ENCODE measurements at places on chromosomes 1 and 21.

DNA sequence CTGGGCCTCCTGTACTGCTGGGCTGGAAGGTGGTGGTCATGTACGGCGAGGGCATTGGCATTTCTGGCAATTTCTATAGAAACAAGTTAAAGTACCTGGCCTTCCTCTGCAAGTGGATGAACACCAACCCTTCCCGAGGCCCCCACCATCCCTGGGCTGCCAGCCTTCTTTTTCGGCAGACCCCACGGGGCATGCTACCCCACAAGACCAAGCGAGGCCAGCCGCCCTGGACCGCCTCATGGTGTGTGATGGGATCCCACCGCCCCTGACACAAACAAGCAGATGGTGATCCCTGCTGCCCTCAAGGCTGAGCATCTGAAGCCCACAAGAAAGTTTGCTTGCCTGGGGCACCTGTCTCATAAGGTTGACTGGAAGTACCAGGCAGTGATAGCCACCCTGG lies 76.0 kb downstream of the NFASC start:
- DNase-seq, result no peak

- no peak for DNase-seq
These were observed 113.0 kb downstream of the GLIS1 start for GRCh38 chr1:53625766-53626520.

DNA sequence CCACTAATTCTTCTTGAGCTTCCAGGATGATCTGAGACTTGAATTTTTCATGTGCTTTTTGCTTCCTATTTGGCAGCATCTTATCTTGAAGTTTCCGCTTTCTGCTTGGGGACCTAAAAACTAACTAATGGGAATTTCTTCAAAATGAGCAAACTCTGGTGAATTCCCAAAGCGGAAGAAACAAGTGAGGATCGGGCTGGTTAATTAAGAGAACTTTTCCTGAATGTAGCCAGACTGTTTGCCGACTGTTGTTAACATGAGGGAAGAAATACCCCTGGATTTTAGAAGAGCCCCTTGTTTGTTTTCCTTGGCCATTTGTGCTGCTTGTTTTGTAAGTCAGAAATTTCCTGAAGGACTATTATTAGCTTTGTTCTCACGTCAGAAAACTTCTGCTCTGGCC lies 6.1 kb upstream of the SELE start:
- DNase-seq, result no peak

- DNase-seq, result no peak
These were observed 1085.7 kb downstream of the NCAM2 start for GRCh38 chr21:22083899-22084298.

DNA sequence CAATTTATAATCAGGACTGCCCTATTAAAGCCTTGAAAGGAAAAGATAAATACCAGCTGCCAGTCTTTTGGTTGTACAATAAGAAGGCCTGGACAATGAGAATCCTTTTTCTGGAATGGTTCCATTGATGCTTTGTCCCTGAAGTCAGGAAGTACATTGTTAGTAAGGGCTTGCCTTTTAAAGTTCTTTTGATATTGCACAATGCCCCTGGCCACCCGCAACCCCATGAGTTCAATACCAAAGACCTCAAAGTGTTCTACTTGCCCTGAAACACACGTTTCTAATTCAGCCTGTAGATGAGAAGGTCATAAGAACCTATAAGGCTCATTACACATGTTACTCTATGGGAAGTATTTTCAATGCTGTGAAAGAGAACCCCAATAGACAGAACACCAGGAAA lies 112.1 kb downstream of the OLFM3 start:
- DNase-seq, result no peak

GRCh38 chr1:39720094-39720999 lies 18.3 kb upstream of the PPIE start:
- no peak for DNase-seq

- no peak for DNase-seq
These were observed 1.8 kb downstream of the NIBAN1 start for GRCh38 chr1:184972315-184973055.

GRCh38 chr1:24191860-24192259 lies 4.8 kb upstream of the IFNLR1 start:
- DNase-seq, result no peak

- DNase-seq, result no peak
These were observed 126.7 kb upstream of the ERG start for GRCh38 chr21:38625000-38625399.

- DNase-seq, result no peak
These were observed 124.9 kb downstream of the DMRTB1 start for GRCh38 chr1:53583868-53584776.

- DNase-seq, result no peak
These were observed 114.1 kb upstream of the CD34 start for GRCh38 chr1:208025031-208025430.

DNA sequence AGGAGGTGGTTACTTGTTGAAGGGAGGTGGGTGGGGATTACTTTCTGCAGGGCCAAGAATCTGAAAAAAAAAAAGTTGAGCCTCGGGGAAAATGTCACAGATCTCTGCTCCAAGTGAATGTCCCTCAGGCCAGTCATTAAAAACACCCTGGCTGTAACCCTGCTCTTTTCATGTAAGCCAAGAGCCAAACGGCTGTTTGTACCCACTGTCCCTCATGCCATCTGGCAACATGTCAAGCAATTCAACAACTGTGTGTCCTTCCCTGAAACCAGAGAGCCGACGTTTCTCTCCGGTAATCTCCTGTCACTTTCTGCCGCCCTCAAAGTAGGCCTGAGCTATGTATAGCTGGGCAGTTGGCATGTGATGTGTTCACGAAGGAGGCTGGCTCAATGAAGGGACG lies 14.7 kb downstream of the CASQ2 start:
- no peak for DNase-seq

DNA sequence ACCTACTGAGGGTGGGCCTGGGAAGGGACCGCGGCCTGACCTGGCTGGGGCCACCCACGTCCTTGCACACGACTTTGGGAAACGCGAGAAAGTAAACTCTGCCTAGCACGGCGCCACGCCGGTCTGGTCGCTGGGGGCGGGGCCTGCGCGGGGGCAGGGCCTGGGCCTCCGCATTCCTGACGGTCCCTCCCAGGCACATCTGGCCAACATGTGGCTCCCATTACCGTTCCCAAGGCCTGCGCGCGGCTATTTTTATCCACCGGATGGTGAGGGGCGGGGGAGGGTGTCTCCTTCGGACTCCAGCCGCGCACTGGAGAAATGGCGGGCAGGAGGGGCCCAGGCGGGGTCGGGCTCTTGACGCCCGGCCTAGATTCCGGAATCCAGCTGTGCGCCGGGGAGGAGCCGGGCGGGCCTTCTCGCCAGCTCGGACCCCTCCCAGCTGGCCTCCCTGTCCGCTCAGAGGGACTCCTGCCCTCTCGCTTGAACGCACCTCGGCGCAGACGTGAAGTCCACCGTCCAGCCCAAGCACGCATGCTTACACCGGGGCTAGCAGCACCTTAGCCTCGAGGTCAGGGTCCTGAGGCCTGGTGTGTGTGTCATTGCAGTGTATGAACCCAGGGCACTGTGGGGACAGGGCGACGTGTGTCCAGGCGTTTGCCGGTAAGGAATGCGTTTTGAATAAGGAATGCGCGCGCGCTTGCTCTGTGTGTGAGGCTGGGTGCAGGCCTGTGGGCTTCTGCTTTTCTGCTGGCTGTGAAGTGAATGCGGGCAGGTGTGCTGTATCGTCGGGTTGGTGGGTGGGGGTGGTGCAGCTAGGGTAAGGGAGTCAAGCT lies 2.1 kb downstream of the EVA1B start:
- DNase-seq, result no peak

DNA sequence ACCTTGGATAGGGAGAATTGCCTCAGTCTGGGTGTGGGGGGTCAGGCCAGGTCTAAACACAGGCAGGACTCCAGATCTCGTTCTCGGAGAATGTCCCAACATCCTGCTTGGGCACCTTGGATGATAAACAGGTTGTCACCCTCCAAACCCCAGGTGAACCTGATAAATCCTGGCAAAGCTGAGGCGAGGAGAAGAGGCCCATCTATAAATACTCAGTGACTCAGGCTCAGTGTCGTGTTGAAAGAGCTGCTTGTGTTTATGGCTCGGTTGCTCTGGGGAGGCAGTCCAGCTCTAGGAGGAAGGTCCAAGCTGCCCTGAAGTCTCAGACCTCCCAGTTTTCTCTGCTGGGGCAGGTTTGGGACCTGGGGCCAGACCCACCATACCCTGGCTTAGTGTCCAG lies 15.8 kb upstream of the TRIM63 start:
- DNase-seq, result no peak

DNA sequence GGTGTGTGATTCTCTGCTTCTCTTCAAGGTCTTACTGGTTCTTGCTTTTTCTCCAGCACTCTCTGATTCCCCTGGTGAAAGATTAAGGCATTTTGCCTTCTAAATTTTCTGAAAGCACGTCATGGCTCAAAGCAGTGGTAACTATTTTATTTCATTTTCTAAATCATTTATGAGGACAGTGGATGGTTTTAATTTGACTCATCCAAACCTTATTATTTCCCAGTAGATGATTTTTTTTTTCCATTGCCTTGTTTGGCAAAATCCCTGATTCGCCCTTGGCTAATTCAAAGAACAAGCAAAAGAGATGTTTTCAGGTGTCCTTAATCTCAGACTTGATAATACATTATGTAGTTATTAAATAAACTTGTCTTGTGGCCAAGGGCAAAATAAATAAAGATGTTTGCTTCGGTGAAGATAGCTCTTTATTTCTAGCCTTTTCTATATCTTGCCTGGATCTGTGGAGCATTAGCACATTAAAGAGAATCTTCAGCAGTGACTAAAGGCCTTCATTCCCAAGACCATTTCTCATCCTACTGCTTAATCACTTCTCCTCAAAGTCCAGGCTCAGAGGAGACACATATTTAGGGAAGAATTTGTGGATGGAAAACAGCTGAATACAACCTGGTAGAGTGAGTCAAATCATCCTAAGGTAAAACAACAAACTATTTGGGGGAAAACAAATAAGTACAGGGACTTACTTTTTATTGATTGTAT lies 359.8 kb downstream of the DUSP10 start:
- no peak for DNase-seq

GRCh38 chr1:114153261-114154145 lies at the start of gene SYT6:
Gene SYT6 (minus strand): TSS chr1:114153869. CDS start chr1:114153772, 97 bp downstream.
- DNase-seq, result no peak

DNA sequence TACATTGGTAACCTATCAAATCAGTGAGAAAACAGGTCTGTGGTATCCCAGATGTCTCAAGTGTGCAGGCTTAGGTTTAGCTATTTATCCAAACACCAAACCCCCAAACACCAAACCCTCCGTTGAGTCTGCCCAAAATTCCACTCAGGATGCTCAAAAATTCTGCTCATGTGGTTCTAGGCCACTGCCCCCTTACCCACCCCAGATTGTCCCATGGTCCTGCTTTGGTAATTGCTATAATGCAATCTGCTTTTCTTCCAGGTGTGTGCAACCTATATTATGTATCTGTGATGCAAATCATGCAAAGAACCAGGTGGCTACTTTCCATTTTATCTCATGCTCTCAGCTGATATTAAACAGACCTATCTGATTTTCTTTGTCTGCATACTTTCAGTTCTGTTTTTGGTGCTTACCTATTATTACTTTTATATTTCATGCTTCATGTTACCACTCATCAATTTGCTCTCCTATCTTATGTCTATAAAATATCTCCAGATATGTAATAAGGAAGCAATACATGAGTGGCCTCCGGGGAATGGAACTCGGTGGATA lies 123.7 kb downstream of the TOMM20 start:
- DNase-seq, result no peak
